Stimulated activated CD4-positive, alpha-beta T cell treated with anti-CD3 and anti-CD28 coated beads, Interleukin-12 subunit alpha, Interleukin-12 subunit beta, amount 100 ng/mL, for 24 hours (primary cell): ENCODE measurements at places on chromosomes 3 and 15.

DNA sequence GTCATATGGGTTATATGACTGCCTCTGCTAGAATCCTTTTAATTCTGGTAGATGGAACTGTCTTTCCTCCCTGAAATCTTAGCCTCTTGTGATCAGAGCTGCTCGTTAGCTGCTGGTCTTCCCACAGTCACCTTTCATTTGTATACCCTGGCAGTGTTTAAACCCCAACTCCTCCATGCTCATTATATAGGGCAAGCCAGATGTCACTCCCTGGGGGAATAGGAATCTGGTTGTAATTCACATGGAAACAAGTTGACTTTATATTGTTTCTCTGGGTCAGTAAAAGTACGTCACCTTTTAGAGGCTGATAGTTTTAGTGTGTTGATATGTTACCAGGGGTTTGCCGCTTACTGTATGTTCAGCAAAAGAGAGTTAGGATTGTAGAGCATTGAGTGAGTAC lies 103.5 kb downstream of the ITPR1 start:
- DNase-seq = no peak

GRCh38 chr15:52338891-52339290 lies 43.3 kb upstream of the MYO5C start:
- DNase-seq = no peak

DNA sequence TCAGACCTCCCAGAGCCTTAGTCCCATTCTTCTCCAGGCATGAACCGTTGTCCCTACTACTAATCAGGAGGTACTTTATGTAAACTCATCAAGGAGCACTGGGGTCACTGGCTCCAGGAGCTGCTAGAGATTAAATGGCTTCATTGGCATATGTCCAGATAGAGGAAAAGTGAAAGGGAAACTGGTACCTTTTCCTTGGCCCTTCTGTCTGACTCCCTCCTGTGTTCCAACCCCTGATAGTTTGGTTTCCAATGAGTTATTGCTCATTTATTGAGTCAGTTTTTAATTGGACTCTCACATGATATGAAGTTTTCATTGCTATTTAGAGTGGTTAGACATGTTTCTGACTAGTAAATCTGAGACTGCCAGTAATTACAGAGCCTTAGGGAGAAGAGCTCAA lies 130.5 kb upstream of the BFSP2 start:
- DNase-seq = no peak

- DNase-seq = no peak
Observed at GRCh38 chr3:191707817-191708216, 246.9 kb downstream of the PYDC2 start.

DNA sequence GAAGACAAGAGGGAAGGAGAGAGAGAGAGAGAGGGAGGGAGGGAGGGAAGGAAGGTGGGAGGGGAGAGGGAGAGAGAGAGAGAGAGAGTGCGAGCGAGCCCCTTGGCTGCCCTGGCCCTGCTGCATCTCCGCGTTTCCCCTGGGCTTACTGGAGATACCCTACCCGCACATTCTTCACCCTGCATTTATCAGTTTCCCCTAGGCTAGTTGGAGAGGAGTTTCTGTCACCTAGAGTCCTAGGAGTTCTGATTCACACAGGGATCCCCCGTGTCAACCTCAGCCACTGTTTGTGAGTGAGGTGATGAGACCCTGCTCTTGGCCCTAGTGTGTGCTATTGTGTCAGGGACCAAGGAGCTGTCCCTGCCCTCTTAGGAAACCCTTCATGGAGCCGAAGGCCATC lies 18.7 kb downstream of the BHLHE40 start:
- no peak for DNase-seq

DNA sequence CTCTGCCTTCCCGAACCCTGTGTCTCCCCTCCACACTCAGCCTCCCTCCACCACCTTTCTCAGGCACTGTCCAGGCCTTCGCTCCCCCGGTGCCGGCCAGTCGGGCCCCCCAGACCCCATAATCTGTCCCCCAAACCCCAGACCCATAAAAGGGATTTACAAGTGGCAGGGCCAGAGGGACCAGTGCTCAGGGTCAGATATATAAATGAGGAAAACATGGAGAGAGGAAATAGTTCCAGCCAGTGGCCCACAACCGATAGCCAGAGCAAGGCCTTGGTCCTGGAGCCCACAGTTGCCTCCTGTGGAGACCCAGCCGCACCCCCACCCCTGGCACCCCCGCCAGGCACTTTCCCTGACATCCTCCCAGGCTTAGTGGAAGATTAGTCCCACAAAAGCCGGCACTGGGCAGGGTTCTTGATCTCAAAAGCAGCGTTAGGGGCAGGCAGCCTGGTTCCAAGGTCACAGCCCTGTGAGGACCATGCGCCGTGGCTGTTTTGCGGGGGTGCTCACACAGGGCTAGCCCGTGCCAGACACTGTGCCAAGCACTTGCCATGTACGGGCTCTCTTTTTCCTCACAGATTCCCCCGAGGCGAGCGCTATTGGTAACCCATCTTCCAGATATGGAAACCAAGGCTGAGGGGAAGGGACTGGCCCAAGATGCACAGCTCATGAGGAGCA lies 1.1 kb upstream of the PLXND1 start:
- no peak for DNase-seq

DNA sequence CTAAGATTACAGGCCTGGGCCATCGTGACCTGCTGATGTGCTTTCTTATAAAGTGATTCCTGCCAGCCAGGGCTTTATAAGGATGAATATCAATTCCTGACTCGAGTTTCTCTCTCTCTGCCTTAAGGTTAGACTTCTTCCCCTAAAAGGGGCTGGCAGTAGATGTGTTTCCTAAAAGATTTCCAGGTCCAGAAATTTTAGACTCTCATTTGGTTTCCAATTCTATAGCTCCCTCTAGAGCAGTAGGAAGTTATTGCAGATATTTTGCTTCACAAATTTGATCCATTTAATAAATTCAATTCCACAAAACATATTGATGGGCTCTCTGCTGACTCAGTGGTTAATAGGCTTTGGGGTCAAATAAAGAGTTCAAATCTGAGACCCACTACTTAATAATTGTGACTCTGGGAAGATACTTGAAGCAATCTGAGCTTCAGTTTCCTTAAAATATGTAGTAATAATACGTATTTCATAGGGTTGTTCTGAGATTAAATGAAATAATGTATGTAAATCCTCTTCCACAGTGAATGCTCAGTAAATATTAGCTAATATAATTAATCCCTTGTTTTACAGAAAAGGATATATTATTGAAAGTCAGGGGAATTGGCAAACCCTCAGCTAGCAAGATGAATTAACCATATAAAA lies 2.1 kb downstream of the TRIM69 start:
- no peak for DNase-seq

GRCh38 chr15:31070867-31071266 lies 30.7 kb downstream of the TRPM1 start:
- no peak for DNase-seq

DNA sequence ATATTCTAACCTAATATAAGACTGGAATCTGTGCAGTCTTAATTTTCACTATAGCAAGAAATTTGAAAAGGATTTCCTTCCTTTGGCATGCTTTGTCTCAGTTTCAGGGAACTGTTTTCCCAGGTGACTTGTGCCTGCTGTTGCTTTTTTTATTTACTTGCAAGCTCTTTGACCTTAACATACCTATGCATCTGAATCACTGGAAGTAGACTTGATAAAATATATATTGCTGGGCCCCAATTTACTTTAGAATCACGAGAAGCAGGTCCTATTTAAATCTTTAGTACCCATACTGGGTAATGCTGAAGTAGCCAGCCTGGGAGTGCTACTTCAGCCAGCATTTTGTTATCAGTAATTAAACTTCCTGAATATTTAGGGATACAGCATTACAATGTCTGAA lies 257.9 kb upstream of the ALCAM start:
- DNase-seq = no peak

GRCh38 chr3:194035406-194036138 lies 100.4 kb upstream of the HES1 start:
- no peak for DNase-seq

DNA sequence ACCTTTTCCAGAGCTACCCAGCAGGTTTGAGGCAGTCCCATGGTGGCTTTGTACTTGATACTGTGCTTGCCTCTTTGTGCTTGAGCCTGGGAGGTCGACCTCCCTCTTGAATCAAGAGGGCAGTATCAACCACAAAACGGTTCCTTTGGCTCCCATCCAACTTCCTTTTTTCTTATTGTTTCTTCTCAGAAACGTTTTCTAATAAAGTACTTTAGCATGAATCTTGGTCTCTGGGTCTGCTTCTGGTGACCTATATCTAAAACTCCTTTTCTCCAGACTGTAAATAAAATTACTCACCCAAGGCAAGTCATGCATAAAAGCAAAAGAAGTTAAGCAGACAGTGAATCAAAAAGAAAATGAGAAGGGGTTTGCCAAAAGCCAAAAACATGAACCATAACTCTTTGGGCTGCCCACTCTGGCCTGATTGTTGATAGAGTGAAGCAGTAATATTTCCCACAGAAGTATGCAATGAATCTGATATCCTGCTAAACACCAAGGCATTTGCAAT lies 112.2 kb upstream of the SLC4A7 start:
- DNase-seq = no peak

DNA sequence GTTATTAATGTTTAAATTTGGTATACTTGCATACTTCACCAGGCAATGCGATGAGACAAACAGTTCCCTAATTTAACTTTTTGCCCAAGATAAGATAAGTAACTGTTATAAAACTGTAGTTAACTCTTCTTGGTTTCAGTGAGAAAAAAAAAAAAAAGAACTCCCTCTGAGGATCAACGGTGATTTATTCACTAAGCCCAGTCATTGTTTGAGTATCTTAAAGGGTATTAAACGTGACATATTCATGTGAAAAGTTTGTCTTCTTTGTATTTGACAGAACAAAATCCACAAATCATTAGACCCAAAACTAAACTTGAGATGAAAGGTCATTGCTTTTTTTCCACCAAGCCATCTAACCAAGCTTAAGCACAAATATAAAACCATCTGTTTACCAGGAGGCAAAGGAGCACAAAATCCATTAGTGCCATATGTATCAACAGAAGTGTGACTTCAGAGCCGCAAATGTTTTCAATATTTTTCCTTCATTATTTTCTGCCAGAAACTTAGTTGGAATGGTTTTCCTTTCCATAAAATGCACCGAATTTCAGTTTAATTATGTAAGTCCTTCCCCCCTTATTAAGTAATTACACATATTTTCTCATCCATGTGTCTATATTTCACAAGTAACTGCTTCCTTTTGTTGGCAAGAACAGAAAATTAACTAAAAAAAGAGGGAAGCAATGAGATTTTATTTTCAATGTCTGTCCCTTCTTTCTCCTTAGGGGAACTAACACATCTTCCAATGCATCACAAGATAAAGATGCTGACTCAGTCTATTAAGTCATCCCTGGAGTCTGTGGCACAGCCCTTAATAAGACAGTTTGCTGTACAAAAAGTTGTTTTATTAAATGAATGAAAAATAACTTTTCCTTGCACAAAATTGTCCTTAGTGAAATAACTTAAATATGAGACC lies 92.2 kb upstream of the RAP2B start:
- no peak for DNase-seq

GRCh38 chr15:45378913-45379262 lies 544 bp upstream of the GATM start:
- no peak for DNase-seq

- DNase-seq = peak; percentile 39
Observed at GRCh38 chr3:184229394-184230080, at the start of gene VWA5B2. Gene VWA5B2 (plus strand): TSS chr3:184229585. CDS start chr3:184230529, 944 bp downstream.

DNA sequence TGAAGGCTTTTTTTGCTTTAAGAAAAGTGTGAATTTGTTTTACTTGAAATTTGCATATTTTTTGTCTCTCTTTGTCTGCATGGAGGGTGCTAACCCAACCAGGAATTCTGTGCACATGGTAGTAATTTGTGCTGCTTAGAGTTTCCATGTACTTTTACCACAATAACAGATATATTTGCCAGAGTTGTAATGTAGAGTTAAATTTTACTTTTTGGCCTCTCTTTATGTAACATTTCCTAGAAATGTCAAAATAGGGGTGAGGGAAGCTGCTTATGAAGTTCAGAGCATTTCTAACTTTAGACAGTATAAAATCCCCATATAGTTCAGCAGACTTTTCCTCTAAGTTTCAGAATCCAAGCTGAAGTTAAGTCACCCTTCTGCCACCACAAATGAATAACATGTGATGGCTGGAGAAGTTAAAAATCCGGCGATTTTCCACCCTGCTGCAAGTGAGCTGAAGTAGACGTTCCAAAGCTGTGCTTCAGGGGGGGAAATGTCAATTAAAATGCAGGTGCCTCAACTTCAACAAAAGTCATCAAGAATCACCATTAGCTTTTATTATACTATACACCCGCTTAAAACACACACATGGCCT lies 385.7 kb upstream of the NR2F2 start:
- no peak for DNase-seq

- no peak for DNase-seq
Observed at GRCh38 chr3:186933816-186934215, 3.5 kb downstream of the ST6GAL1 start.

DNA sequence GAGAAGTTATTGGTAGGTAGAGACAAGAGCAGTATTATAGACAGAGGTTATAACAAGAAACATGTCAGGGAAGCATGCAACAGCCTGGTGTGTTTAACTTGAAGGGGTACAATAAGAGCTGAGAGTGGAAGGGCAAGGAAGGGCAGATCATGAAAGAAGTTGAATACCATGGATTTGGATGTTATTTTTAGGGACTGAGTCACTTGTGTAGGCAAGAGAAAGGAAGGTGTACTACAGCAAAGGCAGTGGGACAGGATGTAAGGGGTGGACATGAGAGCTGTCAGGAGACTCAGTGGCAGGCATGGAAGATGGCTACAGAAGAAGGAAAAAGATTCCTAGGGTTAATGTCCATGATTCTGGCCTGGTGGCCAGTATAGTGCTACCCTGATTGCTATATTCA lies 66.4 kb downstream of the TFG start:
- no peak for DNase-seq

DNA sequence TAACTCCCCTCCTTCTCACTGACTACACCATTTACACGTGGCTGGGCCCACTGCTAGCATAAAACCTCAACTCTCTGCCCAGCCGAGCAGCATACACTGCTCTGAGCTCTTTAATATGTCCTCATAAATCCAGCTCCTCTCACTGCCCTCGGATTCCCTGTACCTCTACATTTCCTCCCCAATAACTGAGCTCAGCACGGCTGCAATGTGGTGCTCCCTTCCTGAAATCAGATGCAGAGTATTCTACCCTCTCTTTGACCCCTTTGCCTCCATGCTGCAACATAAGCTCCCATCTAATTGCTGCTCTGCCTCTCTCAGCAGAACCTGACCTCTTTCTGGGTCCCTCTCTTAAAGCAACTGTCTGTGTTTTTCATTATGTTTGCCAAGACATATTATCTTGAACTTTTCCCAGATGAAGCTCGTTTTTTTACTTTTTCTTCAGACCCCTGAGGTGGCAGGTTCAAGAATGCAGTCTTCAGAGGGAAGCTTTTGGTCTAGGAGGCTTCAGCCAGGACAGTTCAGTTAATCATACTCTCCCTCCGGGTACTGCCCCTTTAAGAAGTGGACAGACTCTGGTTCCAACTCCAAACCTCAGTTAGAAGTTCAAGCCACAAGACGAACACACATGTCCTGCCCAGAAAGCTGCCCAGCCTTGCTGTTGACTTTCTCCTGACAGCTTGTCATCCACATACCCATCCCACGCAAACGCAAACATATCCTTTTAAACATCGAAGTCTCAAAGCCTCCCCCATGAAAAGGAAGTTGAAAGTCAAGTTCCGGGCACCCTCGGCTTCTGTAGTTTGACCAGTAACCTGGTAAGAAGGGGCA lies 81.1 kb upstream of the NEO1 start:
- no peak for DNase-seq
